ENCODE measurements at places on chromosomes 7 and 10. TPM values are rescaled to one million over a fixed set of nuclear protein-coding genes. Genes with fewer than 3 reads are reported as not detected.

The FZD1 gene
- total RNA-seq, result 13.1 TPM

The GALNT17 gene
- 95.6 TPM for total RNA-seq

The POLR2J3 gene
- total RNA-seq, result 15.6 TPM

The SEMA3A gene
- total RNA-seq, result 36.5 TPM

The AKR1D1 gene
- total RNA-seq, result not detected

The ZP3 gene
- 0.46 TPM for total RNA-seq

The GIMAP4 gene
- total RNA-seq, result 29.2 TPM

The ARMC3 gene
- total RNA-seq, result not detected

The SLC35B4 gene
- total RNA-seq, result 8.4 TPM

The HOXA5 gene
- total RNA-seq, result 24.8 TPM

The OR13A1 gene
- not detected for total RNA-seq

The BLNK gene
- 5.0 TPM for total RNA-seq

The CPVL gene
- 13.1 TPM for total RNA-seq

The TMEM213 gene
- not detected for total RNA-seq

The LRMDA gene
- 34.9 TPM for total RNA-seq

The HOXA10 gene
- not detected for total RNA-seq

The CFAP46 gene
- 0.39 TPM for total RNA-seq

The ERVW-1 gene
- total RNA-seq, result not detected

The CALU gene
- 205 TPM for total RNA-seq

The NPY4R2 gene
- total RNA-seq, result not detected

The GJD4 gene
- not detected for total RNA-seq

The SMNDC1 gene
- 16.2 TPM for total RNA-seq

The HOXA4 gene
- 20.7 TPM for total RNA-seq

The TRIM74 gene
- total RNA-seq, result not detected

The ASZ1 gene
- total RNA-seq, result not detected

The EBLN1 gene
- not detected for total RNA-seq

The DLX6 gene
- total RNA-seq, result not detected

The CCDC146 gene
- total RNA-seq, result 21.0 TPM

The SAMD9L gene
- 4.8 TPM for total RNA-seq

The PLXNA4 gene
- 9.5 TPM for total RNA-seq

The FGL2 gene
- 349 TPM for total RNA-seq

The PNLIPRP1 gene
- not detected for total RNA-seq

The SLC29A3 gene
- total RNA-seq, result 4.0 TPM

The GPAM gene
- total RNA-seq, result 4.5 TPM

The CARD11 gene
- 2.0 TPM for total RNA-seq

The AKR1C3 gene
- total RNA-seq, result 29.7 TPM

The C10orf105 gene
- total RNA-seq, result 0.11 TPM

The BAMBI gene
- total RNA-seq, result 6.2 TPM

The MUC12 gene
- total RNA-seq, result not detected

The STEAP1B gene
- 1.6 TPM for total RNA-seq

The SUFU gene
- total RNA-seq, result 5.0 TPM

The EDRF1 gene
- total RNA-seq, result 17.4 TPM

The TSPAN14 gene
- 31.5 TPM for total RNA-seq

The CNNM1 gene
- 2.0 TPM for total RNA-seq

The GTPBP10 gene
- total RNA-seq, result 13.3 TPM

The CDK1 gene
- total RNA-seq, result 0.66 TPM

The CSGALNACT2 gene
- total RNA-seq, result 39.5 TPM

The MTPN gene
- total RNA-seq, result 70.8 TPM

The NANOS1 gene
- 24.4 TPM for total RNA-seq
